ENCODE measurements at places on chromosomes 6 and 20.

- DNase-seq: no peak
These were observed 48.4 kb downstream of the IYD start for GRCh38 chr6:150417250-150417649.

DNA sequence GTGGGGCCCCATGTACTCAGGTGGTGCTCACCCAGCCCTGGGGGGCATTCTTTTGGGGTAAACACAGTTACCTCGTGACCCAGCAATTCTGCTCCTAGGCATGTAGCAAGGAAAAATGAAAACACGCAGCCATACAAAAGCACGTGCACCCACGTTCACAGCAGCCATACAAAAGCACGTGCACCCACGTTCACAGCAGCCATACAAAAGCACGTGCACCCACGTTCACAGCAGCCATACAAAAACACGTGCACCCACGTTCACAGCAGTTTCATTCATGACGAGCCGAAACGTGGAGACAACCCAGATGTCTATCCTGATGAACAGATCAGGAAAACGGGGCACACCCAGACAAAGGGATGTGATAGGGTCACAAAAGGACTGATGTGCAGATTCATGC lies 57.1 kb downstream of the YTHDF1 start:
- no peak for DNase-seq

GRCh38 chr20:63773571-63774241 lies 34.1 kb downstream of the SLC2A4RG start:
- DNase-seq: no peak

DNA sequence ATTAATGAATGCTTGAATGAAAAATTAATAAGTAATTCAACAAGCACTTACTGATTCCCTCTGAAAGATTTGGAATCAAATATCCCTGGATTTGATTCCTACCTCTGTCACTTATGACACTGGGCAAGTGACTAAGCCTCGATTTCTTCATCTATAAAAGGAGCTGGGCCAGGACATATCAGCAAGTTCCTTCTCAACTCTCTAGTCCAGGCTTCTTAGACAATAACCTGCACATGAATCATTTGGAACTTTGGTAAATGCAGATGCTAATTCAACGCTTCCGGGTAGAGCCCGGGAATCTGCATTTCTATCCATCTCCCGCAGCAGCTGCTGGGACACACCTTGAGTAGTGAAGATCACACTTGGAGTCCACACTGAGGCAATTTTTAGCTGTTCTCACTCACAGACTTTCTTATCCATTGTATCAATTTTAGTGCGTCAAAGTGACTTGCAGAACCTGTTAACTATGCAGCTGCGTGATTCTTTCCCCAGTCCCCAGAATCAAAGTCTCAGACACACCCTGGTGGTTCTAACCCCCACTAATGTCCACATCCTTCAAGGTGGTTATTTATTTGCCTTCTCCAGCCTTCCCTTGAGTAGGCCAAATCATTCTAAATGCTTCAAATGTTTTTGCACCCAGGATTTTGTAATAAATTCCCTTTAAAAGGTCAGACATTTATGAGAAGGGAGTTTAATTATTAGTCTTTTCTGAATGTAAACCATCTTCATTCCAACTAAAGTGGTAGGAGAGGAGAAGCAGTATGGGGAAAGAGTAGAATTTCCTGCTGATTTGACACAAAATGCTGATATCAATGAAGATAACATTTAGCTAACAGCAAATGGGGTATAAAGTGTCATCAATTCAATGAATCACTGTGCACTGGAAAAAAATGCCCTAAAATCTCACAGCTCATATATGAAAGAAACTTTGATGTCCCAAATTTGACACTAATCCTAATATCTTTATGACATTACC lies 26.0 kb upstream of the CCND3 start:
- no peak for DNase-seq
